ENCODE measurements at places on chromosomes 6 and 20. TPM values are rescaled to one million over a fixed set of nuclear protein-coding genes. Genes with fewer than 3 reads are reported as not detected.

DNA sequence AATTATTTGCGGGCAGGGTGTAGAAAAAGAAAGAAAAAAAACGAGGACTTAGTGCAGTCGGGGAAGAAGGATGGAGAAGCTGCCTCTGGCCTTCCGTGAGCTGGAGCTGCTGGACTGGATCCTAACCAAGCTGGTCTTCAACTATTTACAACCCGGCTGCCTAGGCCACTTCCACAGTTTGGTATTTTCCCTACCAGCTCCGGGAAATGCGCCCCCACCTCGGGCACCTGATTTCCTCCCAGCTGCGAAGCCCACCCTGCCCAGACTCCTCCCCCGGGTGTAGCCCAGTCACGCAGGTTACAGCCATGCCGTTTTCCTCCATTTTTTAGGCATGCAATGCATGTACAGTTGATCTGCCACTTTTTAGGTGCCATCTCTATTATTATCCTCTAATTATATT, 21.2 kb downstream of the THEMIS start:
- DNase-seq: no peak

- DNase-seq: peak; percentile 65
Measured at GRCh38 chr6:77178821-77179220, 284.5 kb downstream of the HTR1B start.

The NHSL1 gene
- 6.3 TPM for total RNA-seq

GRCh38 chr20:10584371-10584770, 89.4 kb downstream of the JAG1 start:
- DNase-seq: no peak

DNA sequence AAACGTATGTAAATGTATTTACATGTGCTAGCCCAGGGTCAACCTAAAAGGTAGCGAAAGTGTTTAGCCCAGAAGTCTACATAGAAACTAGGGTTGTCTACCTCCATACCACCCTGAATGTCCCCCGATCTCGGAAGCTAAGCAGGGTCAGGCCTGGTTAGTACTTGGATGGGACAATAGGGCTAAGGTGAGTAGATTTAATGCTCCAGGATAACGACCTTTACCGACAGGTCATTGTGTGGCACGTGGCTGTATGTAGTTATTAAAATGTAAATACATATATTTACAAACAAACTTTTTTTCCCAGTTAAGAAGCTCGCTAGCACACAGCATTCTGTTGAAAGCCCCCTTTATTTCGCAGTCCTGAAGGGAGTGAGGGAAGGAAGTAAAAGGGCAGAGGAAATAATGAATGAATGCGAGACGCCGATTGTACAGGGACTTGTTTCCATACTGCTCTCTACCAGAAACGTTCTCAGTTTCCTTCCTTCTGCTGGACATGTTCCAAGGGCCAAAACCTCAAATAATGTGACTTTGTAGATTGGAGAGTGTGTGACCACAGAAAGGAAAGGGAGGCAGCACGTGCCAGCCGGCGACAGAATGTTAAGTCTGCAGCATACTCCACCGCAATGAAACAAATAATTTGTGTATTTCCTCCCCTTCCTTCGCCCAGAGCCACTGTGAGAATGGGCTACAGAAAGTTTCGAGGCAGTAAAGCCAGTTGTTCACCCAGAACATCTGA, 612 bp downstream of the ADAT2 start:
- DNase-seq: peak; percentile 16

The C6orf58 gene
- not detected for total RNA-seq

The HLA-DOB gene
- total RNA-seq: 0.26 TPM

The LY6G6C gene
- total RNA-seq: 0.38 TPM

- no peak for DNase-seq
Measured at GRCh38 chr6:3151691-3152090, 5.7 kb downstream of the TUBB2A start.

All from bronchial epithelial cell (primary cell).